ENCODE measurements at places on chromosomes 1 and 21.

- no peak for DNase-seq
Measured at GRCh38 chr1:212355230-212355969, 59.3 kb downstream of the PACC1 start.

DNA sequence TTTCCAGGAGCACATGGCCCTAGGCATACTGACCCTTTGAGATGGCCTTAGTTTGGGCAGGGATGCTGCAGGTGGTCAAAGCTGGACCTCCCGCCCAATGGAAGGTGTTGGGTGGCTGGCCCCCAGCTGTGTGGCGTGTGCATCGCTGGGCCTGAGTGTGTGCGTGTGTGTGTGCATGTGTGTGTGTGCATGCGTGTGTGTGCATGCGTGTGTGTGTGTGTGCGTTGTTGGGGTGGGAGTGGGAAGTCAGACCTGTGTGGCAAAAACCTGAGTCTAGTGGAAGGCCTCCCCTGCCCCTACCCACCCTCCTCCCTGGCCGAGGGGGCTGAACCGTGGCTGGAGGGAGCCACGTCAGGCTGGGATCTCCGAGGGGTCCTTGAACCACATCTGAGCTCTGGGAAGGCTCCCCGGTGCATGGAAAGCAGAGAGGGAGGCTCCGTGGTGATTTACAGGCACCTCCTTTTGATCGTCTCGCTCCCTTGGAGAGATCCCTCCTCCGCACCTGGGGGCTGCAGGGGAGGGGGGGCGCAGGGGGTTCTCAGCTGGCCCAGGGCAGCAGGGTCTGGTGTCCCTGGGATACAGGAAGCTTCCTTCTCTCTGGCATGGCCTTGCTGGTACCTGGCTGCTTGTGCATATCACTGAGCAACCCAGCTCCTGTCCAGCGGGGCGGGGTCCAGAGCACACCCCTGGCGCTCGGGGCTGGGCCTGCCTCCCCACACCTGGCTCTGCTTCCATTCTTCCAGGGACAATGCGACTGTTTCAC is 124.7 kb upstream of the WNT4 start:
- DNase-seq = no peak

GRCh38 chr1:81505831-81506230 is 294.9 kb upstream of the ADGRL2 start:
- no peak for DNase-seq

DNA sequence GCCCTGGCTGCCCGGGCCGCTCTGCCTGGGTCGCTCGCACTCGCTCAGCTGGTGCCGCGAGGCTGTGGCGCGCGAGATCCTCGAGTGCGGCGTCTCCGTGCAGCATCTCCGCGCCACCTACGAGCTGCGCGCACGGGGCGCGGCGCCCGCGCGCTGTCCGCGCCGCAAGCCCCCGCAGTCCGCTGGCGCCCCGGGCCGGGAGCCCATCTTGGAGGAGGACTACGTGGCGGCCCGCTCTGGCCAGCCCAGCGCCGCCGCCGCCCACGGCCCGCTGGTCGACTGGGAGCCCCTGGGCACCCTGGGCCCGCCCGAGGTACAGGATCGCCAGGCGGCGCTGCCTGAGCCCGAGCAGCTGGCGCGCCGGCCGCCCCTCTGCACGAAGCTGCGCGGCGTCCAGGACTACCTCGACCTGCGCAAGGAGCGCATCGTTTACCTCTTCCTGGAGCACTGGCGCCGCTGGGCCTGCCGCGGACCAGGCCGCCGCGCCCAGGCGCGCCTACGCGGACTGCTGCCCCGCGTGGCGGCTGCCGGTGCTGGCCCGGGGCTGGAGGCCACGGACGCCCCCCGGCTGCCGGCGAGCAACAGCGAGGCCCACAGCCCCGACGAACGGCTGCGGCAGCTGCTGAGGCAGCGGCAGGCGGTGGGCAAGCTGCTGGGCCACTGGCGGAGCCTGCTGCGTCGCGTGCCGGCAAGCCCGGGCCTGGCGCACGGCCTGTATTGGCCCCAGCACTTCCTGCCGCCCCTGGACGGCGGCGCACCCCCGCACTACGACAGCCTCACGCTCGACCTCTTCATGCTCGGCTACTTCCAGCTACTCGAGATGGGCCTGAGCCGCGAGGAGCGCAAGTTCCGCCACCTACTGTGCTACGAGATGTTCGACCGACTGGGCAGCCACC is 10.9 kb downstream of the TNFRSF25 start:
- DNase-seq = no peak

- DNase-seq = no peak
Measured at GRCh38 chr1:178451529-178451928, 45.2 kb downstream of the CLEC20A start.

DNA sequence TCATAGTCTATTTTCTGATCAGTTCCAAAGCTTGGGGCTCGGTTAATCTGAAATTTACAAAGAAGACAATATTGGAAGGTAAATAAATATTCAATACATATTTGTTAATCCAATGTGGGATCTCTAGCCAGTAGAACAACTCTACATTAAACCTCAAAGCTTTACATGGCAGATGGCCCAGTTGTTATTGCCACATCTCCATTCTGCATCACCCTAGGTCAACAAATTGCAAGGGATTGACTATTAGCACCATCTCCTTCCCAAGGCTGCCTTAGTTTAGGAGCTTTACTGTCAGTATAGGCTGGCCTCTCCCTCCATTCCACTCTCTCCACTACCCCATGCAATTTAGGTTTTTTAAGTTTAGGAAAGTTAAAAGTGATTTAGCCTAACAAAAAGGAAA is 69.7 kb downstream of the TTLL7 start:
- DNase-seq = no peak

DNA sequence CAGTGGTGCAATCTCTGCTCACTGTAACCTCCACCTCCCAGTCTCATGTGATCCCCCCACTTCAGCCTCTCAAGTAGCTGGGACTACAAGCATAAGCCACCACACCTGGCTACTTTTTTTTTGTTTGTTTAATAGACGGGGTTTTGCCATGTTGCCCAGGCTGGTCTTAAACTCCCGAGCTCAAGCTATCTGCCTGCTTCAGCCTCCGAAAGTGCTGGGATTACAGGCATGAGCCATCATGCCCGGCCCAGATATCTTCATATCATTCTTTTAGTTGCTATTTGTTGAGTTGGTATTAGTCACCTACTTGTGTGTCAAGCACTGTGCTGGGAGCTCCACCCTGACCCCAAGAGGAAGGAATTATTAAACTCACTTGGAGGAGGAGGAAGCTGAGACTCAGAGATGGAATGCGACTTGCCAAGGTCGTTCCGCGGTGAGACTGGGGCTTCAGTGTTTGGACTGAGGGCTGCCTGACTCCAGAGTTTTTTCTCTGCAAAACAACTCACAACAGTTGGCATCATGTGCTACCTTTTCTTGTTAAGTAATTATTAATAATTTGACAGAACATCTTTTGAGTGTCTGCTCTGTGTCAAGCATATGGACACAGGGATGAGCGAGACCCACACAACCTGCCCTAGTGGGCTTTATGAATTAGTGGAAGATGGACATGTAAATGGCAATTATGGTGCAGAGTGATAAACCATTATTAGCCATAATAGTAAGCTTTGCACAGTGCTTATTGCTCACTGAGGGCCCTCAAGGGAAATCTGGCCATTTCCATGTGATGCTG is 132.0 kb downstream of the FOXD2 start:
- DNase-seq = no peak

GRCh38 chr1:163807331-163808049 is 485.7 kb downstream of the NUF2 start:
- DNase-seq = no peak

- DNase-seq = no peak
Measured at GRCh38 chr1:192343344-192343743, 26.6 kb downstream of the RGS21 start.

- no peak for DNase-seq
Measured at GRCh38 chr1:47575855-47576757, 138.3 kb downstream of the FOXD2 start.

DNA sequence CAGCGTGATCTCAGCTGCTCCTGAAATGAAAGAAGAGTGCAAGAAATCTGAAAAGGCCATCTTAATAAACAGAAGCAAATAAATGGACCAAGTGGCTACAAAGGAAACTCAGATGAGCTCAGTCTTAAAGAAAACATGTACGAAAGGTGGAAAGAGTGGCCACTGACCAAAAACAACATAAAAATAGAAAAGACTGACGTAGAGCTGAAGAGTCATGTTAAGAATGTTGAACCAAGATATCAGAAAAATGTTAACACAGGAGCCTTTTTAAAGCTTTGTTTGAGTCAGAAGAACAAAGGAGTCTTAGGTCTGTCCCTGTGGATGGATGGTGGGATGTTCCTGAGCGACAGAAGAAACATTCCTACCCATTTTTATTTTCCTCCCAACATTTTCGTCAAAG is 30.8 kb upstream of the ZNF648 start:
- no peak for DNase-seq

- no peak for DNase-seq
Measured at GRCh38 chr1:154414606-154415005, 9.5 kb downstream of the IL6R start.

DNA sequence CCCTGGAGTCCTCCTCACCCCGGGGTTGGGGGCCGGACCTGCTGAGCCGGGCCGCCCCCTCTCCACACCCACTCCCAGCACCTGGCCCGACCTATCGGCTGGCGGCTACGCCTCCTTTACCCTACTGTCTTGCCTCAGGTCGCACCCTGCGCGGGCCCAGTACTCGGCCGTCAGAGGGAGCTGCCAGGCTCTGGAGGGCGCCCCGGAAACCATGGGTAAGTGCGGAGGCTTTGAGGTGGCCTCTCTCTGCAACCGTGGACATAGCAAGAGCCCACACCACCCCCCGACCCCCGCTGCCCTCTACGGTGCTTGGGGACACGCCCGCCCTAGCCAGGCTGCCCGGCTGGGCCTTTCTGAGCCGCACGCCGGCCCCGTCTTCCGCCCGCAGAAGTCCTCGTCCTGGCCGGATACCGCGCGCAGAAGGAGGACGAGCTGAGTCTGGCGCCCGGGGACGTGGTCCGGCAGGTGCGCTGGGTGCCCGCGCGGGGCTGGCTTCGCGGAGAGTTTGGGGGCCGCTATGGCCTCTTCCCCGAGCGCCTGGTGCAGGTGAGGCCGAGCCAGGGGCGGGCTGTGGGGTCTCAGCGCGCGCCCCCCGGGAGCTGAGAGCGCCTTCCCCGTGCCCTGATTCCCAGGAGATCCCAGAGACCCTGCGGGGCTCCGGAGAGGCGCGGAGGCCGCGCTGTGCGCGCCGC is at the start of gene SH3D21:
Gene SH3D21, plus strand, starts transcription at position 159 of the 692 bp plus-strand sequence. Its CDS starts 53 bp downstream, at position 212.
- no peak for DNase-seq

DNA sequence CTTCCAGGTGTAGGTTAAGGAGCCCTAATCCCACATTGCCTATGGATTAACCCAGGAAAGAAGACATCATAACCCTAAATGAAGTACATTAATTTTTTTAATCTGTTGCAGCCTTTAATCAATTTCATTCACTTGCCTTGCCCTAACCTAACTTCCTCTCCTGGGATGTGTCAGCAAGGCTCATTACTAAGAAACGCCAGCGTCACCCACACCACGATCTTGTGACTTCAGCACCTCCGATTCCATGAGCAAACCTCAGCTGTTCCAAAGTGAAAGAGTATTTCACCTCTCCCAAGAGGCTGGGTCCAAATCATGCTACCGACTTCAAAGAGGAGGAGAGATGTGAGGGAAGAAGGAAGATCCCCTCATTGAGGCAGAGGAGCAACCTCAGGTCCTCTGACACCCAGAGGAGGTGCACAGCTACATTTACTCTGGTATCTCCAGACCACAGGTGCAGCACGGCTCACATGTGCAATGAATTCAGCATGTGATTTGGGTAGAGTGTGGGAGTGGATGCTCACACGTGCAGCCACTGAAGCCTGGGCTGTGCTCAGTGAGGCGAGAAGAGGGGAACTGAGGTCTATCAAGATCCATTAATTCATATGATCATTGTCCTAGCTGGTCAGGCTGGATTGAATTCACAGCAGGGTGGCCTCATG is 134.1 kb downstream of the SLC30A10 start:
- DNase-seq = no peak

- DNase-seq = no peak
Measured at GRCh38 chr1:245679821-245680780, 525.3 kb downstream of the KIF26B start.

DNA sequence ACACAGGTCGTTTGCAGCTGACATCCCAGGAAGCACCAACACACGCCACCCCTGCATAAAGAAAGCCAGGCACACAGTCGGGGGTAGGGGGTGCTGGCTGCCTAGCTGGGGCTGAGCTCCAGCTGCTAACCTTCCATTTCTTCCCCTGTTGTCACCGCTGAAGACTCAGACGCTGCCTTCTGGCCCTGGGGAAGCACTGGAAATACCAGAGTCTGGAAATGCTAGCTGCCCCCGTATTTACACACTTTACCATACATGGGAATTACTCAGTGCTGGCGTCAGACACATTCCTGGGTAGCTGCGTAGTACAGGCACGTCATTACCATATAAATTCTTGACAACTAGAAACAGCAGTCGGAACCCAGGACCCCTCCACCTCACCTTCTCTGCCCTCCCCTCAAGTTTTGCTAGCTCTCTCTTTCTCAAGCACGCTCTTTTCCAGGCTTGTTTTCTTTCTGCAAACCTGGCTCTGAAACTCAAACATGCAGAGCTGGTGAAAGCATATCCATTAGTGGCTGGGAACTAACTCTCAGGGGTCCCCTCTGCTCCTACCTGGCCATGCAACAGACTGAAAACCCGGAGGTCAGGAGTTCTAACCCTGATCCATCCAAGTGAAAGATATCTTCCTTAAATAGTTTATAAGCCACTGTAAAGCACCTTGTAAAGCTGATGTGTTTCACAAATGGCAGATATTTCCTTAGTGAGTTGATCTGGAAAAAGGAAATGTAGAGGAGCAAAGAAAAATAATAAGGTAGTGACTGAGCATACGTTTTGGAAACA is 3.3 kb downstream of the CSRP1 start:
- DNase-seq = no peak

GRCh38 chr1:83641206-83641658 is 357.7 kb downstream of the TTLL7 start:
- DNase-seq = no peak

- DNase-seq = no peak
Measured at GRCh38 chr1:1136547-1137230, 20.8 kb upstream of the C1orf159 start.

DNA sequence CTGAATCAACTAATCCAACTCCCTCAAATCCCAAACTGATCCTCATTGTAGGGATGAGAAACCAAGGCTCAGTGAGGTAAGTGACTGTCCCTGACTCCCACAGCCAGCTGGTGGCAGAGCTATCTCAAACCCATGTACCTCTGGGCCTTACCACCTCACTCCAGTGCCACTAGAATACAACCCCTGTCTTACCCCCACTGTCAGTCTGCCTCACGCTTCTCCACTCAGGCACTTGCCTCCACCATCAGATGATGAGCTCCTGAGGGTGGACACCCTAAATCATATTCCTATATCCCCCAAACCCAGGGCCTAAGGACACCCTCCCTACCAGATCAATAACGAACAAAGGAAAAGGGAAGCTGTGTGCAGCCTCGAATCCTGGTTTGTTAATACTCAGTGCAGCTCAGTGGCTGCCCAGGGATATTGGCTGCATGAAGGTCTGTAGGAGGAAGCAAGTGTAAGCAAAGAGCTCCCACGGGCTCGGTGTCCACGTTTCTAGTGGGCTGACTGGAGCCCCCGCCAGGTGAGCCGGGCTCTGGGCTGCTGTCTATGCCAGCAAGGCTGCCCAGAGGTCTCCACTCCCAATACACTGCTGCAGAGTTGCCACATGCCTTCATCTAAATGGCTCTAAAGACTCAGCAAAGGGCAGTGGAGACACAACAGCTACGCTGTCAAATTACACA is 533.4 kb downstream of the MATN1 start:
- DNase-seq = no peak

GRCh38 chr1:23343221-23344110 is 618 bp downstream of the HNRNPR start:
- no peak for DNase-seq

- no peak for DNase-seq
Measured at GRCh38 chr21:43764576-43765495, 11.3 kb downstream of the CSTB start.

- DNase-seq = no peak
Measured at GRCh38 chr1:162021124-162021523, 2.5 kb downstream of the OLFML2B start.
